ENCODE measurements at places on chromosomes 7 and 10.

DNA sequence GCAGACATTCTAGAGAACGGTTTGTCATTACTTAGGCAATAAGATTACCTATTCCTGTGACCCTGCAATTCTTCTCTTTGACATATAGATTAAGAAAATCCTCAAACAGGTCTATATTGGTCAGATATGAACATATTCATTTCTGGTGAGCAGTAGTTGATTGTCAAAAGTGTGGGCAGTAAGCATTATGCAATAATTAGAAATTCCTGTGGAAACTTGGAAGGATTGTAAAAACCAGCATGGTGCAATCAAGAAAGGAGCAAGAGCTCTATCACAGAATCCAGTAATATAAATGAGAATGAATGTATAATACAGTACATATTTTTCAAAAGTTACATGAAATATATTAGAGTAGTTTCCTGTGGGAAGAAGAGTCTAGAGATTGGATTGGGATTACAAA, 406.5 kb downstream of the SUGCT start:
- DNase-seq: no peak

DNA sequence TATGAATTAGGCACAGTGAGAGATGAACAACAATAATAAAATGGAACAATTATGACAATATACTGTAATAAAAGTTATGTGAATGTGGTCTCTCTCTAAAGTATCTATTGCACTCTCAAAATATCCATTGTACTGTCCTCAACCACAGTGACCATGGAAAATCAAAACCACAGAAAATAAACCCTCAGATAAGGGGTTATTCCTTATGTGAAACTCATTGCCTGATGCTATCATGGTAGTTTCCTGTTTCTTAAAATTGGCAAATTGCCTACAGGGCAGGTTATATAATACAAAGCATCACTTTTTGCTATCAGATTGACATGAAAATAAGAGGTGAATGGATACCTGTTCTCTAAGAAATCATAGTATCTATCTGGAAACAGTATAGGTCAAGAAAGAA, 3.8 kb downstream of the MCM10 start:
- no peak for DNase-seq

DNA sequence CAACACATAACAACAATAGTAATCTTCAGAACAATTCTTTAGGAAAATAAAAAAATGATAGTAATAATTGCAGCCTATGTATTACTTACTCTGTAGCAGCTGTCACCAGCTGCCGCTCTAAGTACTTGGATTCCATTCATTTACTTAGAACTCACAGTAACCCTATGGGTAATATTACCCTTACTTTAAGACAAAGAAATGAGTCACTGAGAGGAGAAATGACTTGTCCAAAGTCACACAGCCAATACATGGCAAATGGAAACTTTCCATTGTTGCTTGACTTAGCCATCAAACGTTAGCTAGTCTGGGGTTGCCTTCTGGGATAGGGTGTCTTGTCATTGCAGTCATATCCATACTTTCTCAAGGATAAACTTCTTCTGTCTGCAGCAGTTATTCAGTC, 3.6 kb downstream of the CCNY start:
- no peak for DNase-seq

- DNase-seq: no peak
Measured at GRCh38 chr7:151404216-151405011, 5.4 kb downstream of the WDR86 start.

DNA sequence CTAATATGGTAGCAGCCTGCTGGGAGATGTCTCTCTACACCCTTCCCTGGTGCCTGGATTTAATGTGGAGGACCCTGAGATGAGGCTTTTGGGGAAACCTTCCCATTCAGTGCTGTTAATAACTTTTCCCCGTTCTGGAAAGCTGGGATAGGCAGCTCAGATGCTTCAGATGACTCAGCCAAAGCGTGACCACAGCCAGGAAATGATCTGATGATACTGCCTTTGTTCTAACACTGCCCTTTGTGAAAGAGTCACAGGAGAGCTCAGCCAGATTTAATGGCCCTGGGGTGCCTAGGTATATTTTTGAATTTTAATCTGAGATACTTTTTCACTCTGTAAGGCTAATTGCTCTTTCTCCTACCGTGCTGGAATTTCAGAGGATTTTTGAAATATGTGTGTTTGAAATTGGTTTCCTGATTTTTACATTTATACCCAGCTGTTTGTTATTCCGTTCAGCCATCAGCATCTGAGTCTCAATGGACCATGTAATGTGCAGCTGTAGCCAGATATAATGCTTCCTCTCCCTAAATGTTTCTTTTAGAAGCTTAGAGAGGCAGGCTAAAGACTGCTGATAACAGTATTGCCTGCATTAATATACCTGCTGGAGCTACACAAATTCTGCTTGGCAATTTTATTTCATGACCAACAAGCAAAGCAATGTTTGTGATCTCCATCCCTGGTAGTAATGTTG, 17.8 kb downstream of the CELF2 start:
- DNase-seq: no peak

GRCh38 chr7:106029941-106030340, 66.9 kb downstream of the CDHR3 start:
- DNase-seq: no peak

DNA sequence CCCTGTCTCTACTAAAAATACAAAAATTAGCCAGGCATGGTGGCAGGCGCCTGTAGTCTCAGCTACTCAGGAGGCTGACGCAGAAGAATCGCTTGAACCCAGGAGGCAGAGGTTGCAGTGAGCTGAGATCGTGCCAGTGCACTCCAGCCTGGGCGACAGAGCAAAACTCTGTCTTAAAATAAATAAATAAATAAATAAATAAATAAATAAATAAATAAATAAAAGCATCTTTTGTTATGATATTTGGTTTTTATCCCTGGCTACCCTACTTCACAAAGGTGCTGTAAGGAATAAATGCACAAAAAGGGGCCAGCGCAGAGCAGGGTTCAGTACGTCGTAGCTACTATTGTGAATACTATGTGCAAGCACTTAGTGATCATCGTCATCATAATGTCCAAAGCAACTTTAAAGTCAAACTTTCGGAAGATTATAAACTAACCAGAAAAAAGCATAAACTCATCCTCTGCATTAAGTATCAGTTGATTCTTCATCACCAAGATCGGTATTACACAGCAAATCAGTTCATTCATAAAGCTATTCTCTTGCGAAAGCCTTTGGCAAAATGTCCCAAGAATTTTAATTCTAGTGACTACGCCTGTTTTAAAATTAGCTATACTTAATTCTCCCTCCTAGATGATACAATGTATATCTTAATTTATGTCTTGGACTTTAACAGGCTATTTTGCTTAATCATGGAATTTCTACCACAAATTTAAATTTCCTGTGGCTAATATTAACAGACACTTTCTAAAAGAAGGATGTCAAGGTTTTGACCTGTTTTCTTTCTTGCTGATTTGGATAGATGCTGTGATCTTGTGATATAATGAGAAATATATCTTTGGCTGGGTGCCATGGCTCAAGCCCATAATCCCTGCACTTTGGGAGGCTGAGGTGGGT, 7.6 kb upstream of the NFE2L3 start:
- no peak for DNase-seq

- no peak for DNase-seq
Measured at GRCh38 chr7:120933475-120933874, 17.1 kb upstream of the ING3 start.

DNA sequence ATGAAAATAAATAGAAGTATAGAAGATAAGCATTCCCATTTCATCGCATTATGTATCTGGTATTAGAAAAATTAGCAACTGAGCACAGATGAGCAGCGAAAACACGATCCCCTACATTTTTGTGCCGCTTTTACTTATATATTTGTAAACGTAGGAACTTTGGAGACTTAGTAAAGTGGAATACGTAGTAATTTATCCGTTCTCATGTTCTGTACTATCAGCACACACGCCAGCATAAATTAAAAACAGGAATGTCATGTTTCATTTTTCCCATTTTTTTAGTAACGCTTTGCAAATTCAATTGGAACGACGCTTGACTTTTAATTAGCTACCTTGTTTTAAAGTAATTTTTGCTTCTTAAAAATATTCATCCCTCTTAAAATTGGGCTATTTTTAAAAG, 2.4 kb downstream of the ZNRF2 start:
- no peak for DNase-seq

DNA sequence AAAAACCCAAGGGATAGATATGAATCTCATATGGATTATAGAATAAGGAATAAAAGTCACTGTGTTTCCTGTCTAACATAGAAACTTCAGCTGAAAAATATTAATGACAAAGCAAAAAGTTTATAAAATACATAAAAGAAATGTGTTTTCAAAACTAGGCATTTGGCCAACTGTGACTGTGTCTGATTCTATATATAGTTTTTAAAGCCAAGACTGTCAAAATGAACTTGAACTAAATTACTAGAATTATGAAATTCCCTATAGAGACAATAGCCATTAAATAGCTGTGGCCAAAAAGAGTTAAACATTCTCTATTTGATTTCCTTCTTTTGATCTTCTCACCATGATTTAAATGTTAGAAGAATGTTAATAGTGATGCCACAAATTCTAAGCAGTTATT, 311.2 kb upstream of the SEMA3D start:
- DNase-seq: no peak

GRCh38 chr10:59037018-59037389, 139.4 kb upstream of the PHYHIPL start:
- no peak for DNase-seq

DNA sequence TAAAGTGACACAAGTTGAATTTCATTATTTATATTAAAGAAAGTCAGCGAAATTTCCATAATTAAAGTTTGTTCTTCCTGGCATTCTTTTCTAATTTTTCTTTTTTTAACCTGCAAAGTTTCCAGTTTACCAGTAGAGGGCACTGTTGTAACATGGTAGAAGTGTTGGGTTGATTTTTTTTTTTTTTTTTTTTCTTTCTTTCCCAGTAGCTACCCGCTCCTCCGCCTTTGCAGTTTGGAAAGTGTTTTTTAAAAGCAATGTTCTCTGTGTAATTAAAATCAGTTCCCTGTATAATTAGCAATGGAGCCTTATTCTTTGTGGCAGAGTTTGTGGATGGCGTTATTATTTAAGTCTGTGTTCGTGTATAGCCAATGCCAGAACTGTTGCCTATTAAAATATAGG, 53.7 kb downstream of the TAF3 start:
- no peak for DNase-seq

GRCh38 chr10:44715136-44715535, 196.0 kb upstream of the TMEM72 start:
- DNase-seq: no peak

GRCh38 chr10:48905311-48905710, 34.3 kb downstream of the LRRC18 start:
- no peak for DNase-seq

Measured in stimulated activated CD8-positive, alpha-beta memory T cell treated with anti-CD3 and anti-CD28 coated beads, Interleukin-4, amount 100 ng/mL, for 1 hour (primary cell).